Activated CD8-positive, alpha-beta memory T cell treated with anti-CD3 and anti-CD28 coated beads for 48 hours (primary cell): ENCODE measurements at places on chromosomes 5 and 9.
A peak's percentile ranks its signal among the peaks of the same experiment; 100 is the strongest.

- DNase-seq = no peak
Observed at GRCh38 chr9:71690063-71690688, 78.1 kb downstream of the CEMIP2 start.

DNA sequence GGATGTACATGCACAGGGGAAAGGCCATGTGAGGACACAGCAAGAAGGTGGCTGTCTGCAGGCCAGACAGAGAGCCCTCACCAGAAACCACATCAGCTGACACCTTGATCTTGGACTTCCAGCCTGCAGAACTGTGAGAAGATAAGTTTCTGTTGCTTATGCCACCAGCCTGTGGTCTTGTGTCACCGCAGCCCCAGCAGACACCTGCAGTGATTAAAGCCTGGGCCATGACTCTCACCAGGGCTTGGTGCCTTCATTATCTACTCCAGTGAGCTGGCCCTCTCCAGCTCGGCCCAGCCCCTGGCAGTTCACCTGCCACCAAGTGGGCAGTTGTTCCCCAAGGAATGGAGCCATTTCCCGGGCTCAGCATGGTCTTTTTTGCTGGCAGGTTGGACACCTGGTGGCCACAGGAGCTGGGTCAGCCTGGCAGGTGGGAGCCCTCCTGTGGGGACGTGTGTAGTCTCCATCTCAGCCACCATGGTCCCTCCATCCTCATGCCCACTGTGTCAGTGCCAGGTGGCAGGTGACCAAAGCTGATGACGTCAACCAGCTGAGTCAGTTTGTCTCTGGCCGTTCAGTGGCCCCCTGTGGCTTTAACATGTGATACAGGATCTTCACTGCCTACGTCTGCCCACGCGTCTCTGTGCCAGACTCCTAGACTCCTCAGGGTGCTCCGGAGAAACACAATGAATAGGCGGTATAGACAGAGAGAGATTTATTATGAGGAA, 99.9 kb upstream of the PPP1R26 start:
- no peak for DNase-seq

GRCh38 chr9:72200452-72200851, 51.2 kb downstream of the GDA start:
- DNase-seq = no peak

GRCh38 chr5:165783024-165783423, 2277.6 kb downstream of the MAT2B start:
- DNase-seq = no peak

DNA sequence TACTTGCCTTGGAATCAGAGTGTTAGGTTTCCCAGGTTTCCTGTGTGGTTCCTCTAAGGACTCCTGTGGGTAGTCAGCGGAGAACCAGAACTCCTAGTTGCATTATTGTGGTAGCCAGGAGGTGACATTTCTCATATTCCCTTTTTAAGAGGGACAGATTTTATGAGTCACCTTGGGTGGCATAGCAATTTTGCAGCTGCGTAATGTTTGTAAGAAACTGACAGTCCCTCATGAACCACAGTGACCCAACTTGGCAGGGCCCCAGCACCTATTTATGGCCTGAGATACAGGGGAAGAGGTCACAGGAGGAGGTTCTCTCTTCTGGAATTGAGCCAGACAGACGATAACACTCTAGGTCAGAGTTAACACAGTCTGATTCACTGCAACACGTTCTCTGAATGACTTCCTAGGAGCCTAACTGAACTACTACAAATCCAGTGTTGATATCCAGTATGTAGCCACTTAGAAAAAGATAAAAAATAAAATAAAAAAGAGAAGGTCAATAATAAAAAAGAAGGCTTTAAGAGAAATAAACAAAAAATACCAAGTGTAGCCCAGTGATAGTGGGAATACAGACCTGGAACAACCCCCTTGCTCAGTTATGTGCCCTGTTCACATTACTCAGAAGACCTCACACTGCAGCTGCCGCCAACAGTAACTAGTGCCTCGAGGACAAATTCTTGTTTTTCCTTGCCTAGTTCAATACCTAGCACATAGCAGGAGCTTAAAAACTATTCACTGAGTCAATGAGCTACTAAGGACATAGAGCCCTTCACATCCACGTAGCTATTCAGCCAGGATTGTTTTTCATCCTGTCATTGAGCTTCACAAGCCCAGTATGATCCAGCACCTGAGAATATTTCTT, 50.7 kb upstream of the VLDLR start:
- peak; percentile 11 for DNase-seq

DNA sequence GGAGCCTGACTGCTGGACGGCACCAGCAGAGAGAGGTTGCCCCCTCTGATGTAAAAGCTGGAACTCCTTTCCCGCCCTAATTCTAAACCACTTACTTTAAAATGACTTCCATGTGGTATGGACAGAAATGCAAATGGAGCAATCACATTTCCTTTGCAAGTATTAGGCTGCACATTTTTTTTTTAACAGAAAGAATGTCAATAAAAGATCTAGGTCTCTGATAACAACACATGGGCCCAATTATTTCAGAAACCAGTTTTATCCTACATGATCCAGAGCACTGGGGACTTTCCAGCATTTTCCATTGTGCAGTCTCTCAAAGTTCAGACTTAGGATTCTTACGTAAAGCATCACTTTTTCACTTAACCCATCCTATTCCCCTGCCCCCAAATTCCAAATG, 203.7 kb downstream of the NXNL2 start:
- DNase-seq = no peak

DNA sequence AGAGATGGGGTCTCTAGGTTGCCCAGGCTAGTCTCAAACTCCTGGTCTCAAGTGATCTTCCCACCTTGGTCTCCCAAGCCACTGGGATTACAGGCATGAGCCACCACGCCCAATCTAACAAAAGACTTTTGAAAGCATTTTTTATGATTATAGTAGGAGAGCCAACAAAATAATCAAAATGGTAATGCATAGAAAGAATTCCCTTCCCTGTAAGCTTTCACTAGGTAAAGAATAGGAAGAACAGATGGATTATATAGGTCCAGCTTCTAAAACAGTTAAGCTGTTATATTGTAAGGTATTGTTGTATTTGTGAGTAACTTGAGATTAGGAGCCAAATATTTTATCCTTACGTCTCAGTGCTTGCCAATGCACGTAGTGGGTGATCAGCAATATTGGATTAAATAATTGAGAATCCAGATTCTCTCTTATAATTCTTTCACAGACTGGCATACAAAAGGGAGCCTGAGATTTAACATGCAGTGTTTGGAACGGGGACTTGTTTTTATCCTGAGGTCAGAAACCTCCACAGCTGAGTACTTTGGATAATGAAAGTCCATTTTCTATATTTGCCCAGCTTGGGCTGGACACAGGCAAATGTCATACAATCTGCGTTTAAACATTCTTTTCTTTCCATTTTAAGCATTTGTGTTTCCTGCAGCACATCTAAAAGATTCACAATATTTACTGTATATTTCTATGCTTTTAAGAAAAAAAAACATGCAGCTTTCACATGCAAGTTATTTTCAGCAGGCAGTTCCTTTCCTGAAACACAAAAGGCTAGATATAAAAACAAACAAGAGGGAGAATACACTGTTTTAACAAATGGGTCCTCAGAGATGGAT, 238.4 kb downstream of the ARRDC3 start:
- no peak for DNase-seq

DNA sequence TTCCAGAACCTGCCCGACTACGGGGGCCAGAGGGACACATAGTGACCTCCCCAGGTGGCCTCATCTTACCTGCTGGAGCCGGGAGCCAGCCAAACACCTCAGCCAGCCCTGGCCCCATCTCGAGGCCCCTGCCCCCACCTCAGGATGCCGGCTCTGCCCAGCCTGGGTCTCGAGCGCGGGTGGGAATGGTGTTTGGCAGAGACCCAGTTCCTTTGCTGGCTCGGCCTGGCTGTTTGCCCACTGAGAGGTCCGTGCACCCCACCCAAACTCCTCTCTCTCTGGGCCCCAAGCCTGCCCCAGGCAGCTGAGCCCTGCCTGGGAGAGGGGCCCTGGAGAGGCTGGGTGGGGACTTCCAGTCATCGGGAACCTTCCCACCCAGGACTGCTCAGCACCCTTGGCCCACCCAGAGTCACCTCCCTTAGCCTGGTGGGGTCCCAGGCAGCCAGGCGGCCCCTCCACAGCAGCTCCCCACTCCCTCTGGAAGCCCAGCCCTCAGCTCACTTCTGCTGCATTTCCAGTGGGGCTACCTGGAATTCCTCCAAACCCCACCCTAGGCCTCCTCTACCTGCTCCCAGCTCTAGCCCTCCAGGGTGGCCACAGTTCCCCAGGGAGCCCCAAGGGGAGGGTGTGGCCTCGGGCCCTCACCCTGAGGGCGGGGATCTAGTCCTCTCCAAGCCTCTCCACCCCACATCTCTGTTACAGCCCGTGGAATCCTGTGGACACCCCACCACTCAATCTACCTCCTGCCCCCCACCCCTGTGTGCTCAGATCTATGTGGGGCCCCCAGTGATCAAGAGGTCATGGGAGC, 42.4 kb upstream of the UBAC1 start:
- DNase-seq = no peak

GRCh38 chr5:83475391-83475863, 3.9 kb downstream of the VCAN start:
- DNase-seq = no peak

GRCh38 chr5:616484-617039, 4.4 kb downstream of the CEP72 start:
- DNase-seq = no peak

- no peak for DNase-seq
Observed at GRCh38 chr5:5341531-5342292, 80.8 kb upstream of the ICE1 start.

DNA sequence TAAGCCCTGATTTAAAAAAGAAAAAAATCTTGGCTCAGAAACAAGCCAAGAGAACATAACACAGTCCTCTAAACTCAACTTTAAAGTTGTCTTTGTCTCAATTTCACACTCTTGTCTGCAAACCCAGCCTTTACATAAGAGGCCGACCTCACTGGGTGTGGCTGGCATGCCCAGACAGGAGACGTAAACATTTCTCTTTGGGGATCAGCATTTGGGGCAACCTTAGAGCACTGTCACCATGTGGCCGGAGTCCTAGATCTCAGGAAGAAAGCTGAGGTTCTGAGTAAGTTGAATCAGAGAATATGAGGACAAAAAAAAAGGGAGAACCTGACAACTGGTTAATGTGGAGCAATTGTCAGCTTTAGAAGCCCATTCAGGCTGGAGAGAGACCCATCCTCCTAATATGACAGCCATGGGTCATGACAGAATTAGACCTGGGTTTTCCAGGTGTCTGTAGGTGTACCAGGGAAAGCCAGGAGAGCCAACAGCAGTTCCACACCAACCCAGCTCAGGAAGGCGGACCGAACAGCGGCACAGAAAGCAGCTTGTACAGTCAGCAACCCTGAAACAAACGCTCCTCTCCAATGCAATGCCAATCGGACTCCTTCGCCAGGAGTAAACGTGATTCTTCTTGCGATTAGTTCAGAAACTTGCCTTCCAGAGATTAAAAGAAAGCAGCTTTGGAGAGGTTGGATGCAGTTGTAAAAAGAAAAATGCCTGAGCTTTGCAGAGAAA, 97.9 kb upstream of the MAP3K1 start:
- no peak for DNase-seq

DNA sequence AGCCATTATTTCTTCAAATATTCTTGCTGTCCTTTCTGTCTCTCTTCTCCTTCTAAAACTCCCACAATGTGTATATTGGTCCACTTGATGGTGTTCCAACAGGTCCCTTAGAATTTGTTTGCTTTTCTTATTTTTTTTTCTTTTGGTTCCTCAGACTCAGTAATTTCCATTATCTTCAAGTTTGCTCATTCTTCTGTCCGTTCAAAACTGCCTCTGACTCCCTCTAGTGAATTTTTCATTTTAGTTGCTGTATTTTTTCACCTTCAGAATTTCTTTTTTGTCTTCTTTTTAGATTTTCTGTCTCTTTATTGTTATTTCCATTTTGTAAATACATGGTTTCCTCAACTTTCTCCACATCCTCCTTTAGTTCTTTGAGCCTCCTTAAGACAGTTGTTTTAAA, 6.4 kb upstream of the SRP19 start:
- no peak for DNase-seq

DNA sequence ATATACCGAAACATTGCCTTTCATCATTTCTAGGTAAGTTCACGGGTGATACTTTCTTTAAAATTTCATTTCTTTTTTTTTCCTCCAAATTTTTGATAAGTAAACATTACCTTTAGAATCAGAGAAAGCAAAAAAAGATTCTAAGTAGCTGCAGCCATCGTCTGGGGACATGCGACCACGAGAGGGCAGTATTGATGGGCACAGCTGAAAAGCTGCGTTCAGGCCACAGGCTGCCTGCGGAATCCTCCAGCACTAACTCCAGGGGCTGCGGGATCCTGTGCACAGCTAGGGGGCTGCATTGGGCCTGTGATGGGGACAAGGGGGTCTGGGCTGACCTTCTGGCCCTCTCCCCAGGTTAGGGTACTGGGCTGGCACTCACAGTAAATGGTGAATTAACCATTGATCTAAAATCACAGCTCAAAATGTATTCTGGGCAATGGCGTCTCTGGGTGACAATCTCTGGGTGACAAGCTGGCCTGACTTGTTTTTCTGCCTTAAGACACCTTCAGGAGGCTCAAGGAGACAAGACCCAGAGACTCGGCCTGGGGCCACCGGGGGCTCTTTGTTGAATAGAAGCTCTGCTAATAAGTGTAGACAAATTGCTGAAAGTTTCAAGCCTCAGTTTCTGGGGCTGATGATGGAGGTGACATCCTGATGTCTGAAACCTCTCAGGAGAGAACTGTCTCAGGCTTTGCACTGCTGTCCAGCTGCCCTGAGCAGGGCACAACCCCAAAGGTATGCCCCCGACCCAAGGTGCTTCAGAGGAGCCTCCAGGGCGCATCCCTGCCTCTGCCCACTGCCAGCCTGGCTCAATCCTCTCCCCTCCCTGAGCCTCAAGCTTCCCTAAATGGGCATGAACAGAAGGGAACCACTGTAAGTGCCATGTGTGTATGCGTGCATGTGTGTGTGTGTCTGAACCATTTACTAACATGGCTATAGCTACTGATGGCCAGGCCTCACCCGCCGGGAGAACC, 44.3 kb upstream of the SARDH start:
- peak; percentile 34 for DNase-seq

GRCh38 chr9:133005957-133006356, 24.8 kb upstream of the GTF3C5 start:
- DNase-seq = no peak

DNA sequence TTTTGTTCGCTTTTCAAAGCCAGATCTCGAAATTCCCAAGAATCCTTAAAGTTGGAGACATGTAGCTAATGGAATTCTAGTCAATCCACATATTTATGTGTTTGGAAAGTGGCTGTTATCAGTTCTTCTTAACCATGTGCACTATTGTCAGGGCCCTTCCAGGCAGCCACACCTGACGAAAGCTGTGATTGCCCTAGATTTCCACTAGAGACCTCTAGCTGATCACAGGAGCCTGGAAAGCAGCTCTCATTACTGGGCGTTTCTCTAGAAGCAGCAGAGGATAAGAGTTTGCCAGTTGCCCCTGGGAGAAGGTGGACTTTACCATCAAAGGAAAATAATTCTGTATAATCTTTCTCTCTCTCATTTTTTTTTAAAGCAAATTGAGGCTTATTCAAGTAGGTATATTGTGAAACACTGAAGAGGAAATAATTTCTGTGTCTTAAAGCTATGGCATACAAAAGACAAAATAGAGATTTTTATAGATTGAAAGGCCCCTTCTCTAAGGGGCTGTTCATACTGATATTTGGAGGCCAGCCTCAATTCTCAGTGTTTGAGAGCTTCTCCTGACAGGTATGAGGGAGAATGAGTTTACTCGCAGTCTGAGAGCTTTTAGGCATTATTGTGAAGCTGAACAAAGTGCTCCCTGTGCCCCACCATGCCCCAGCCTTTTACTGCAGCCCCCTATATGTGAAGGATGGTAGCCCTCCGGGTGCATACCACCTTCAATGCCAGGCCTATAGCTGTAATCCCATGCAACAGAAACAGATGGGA, 405.4 kb upstream of the ACTBL2 start:
- DNase-seq = no peak
